ENCODE measurements at places on chromosomes 5 and 9. TPM values are rescaled to one million over a fixed set of nuclear protein-coding genes. Genes with fewer than 3 reads are reported as not detected.

GRCh38 chr5:71830681-71831539 is 111.8 kb downstream of the CARTPT start:
- DNase-seq = no peak

Gene CCNG1
- 95.1 TPM for total RNA-seq

Gene TRIP13
- 1.7 TPM for total RNA-seq

GRCh38 chr9:124860582-124861341 is 995 bp downstream of the RPL35 start:
- DNase-seq = peak; percentile 28

Gene CXCL14
- total RNA-seq = not detected

DNA sequence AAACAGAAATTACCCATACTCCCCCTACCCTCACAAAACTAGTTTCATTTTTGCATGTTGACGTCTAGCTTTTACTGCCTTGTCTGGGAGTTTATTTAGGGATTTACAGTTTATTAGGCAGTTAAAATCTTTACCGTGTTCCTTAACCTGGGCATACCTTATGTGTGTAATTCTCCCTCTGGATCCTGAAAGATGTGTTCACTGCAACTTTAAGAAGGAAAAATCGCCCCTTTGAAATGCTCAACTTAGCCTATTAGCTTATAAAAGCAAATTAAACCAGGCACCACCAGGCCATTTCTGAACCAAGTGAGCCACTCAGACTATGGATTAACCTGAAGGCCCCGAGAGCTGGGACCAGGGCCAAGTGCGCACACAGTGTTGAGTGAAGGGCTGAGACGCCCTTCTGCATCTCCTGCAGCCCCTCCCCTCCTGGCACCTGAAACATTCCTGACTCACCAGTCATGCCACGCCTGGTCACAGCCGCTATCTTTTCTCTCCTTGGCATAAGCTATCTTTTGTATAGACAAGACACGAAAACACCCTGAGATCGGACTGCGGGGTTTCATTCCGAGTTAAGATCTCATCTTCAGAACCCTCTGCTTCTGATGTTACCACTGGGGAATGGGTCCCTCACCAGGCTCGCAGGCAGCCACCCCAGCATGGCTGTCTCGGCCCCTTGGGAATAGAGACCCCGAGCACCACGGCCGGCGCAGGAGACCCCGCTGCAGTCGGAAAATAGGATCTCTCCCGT is 111.9 kb downstream of the ROR2 start:
- no peak for DNase-seq

DNA sequence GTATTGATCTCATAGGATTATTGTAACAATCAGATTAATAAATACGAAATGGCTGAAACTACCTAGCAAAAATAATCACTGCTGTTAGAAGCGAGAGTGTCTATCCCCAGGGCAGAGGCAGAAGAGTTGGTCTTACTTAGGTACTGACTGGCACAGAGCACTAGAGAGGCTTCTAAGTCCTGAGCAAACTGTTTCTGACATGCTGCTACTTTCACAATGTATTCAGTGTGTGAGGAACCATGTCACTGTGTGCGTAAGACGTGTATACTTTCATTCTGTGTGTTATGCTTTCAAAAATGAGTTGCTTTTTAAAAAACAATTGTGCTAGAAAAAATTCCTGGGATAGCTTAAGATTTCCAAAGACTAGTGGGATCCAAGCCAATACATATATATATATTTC is 5.5 kb upstream of the KLHL9 start:
- no peak for DNase-seq

Gene ACTBL2
- total RNA-seq = not detected

GRCh38 chr5:157902449-157903116 is 43.6 kb upstream of the CLINT1 start:
- DNase-seq = no peak

DNA sequence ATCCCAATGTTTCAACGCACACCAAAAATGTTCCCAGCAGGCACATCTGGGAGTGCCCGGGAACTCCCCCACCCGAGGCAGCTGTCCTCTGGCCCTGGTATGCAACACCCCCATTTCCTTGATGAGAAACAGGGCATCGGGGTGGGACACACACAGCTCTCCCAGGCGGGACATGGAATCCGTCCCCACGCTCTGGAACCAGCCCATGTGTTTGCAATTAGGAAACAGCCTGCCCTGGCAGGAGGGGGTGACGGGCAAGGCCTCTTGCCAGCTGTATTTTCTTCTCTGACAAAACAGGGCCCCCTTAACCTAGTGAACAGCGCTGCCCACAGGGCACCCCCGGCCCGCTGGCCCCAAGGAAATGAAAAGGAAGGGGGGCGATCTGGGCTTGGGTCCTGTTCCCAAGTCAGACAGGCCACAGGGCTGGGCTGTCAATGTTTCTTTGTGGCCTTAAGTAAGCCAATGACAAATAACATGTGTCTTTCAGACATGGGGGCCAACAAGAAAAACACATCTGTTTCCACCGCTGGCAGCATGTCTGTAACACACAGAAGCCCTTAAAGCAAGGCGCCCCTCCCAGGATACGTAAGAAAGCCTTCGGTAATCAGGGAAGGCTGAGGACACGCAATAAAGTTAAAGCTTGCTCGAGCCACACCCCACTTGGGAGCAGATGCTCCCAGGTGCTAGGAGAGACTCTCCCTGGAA is 125.3 kb downstream of the ROR2 start:
- DNase-seq = no peak

- DNase-seq = no peak
Measured at GRCh38 chr5:130436430-130436829, 532.2 kb downstream of the CHSY3 start.

Gene SLCO6A1
- not detected for total RNA-seq

- no peak for DNase-seq
Measured at GRCh38 chr5:143101725-143102386, 301.6 kb downstream of the NR3C1 start.

DNA sequence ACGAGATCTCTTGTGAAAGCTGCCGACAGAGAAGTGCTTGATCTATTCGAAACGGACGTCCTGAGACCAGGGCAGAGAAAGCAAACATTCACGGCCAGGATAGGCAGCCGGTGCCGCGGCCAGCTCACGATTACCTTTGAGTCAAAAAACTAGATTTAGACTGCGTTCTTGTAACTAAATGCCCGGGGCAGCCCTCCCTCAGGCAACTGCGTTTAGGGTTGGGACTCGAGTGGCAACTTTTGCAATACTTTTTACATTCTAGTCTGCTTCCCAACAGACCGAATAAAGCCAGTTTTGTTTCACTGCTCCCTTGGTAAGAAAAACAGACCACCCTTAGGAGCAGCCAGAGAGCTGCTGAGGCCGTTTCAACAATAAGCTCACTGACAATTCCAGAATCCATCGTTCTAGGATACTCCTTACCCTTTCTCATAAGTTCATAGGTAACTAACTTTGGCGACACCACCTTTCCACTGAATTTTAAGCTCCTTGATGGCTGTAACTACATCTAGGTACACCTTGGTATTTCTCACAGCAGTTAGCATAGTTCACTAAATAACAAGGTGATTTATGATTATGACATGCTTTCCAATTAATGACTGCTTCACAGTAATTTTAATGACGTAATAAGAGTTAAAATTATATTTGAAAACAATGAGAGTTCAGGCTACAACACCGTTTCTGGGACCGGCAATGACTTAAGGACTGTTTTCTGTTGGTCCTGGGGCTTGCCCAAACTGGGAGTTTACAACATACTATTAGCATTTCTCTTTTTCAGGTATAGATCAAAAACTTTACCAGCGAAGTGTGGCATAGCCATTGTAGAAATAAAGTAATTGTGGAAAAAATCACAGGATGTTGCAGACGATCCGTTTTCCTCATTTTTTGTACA is 899 bp upstream of the RAPGEF6 start:
- no peak for DNase-seq

- DNase-seq = no peak
Measured at GRCh38 chr9:16032799-16033198, 480.0 kb downstream of the CCDC171 start.

Gene ACOT12
- total RNA-seq = not detected

Gene SLC34A1
- total RNA-seq = not detected

Gene CNTNAP3B
- 0.80 TPM for total RNA-seq
